Right lung (tissue), 10 donors: ENCODE measurements at places on chromosomes 2 and 18. TPM values are rescaled to one million over a fixed set of nuclear protein-coding genes. Genes with fewer than 3 reads are reported as not detected.
A peak's percentile ranks its signal among the peaks of the same experiment; 100 is the strongest.

The IL1RN gene
- 1.2 TPM for polyA plus RNA-seq

The HOXD13 gene
- polyA plus RNA-seq: not detected

The POTEC gene
- polyA plus RNA-seq: not detected

The SERPINB5 gene
- polyA plus RNA-seq: not detected

The ADD2 gene
- 7.0 TPM for polyA plus RNA-seq

The FHOD3 gene
- 2.5 TPM for polyA plus RNA-seq

DNA sequence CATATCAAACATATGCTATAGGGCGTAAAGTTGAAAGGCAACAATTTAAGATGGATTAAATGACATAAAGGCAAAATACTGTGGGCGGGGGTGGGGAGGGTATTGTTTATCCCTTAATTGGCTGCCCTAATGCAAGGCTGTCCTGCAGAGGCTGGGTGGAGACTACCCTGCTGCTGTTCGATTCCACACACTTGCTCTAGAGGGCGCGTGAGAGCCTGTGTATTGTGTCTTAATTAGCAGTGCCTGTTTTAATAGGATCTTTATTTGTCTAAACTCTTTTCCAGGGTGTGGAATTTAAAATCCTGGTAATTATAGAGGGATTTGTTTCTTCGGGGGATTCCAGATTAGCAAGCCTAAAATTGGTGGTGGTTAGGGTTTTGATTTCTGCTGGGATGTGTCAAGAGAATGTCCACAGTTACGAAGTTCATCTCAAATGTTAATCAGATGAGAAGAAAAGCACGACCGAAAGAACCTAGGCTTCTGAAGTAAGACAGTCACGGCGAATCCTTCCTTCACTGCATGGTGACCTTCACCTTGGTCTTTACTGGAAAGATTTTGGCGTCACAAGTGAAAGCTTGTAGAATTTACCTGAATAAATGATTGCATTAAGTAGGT lies 103.5 kb upstream of the MAP3K20 start:
- DNase-seq: no peak

GRCh38 chr18:7414459-7414858 lies 152.7 kb upstream of the PTPRM start:
- no peak for DNase-seq

- no peak for DNase-seq
These were observed 225.9 kb upstream of the MGAT5 start for GRCh38 chr2:134027980-134028379.

GRCh38 chr2:168185583-168186274 lies 61.7 kb downstream of the STK39 start:
- DNase-seq: no peak

DNA sequence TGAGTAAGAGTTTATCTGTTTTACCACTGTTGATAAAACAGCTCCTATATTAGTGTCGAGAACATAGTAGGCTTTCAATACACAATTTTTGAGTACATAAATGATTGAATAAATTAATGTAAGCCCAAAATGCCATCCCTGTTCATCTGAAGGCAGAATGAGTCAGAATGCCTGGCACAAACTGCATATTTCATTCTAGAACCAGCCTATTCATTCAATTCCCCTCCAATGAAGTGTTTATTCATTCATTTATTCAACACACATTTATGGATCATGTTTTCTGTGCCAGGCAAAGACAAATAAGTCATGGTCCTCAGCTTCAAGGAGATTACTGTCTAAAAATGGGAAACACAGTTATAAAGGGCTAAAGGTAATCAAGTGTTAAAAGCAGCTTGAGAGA lies 22.8 kb upstream of the LCLAT1 start:
- no peak for DNase-seq

DNA sequence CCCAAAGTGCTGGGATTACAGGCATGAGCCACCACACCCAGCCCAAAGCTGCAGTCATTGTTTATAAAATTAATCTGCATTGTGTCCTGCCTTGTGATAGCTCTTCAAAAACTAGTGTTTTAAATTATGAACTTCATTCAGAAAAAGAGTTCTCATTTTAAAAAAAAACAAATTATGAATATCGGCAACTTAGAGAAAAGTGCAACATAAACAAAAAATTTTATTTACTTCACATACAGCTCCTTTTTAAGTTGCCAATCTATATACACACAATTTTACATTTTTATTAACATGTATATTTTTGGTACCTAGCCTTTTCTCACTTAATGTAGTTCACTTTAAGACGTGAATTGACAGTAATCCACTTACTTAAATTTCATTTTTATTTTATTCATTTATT lies 46.9 kb downstream of the GEMIN6 start:
- no peak for DNase-seq

DNA sequence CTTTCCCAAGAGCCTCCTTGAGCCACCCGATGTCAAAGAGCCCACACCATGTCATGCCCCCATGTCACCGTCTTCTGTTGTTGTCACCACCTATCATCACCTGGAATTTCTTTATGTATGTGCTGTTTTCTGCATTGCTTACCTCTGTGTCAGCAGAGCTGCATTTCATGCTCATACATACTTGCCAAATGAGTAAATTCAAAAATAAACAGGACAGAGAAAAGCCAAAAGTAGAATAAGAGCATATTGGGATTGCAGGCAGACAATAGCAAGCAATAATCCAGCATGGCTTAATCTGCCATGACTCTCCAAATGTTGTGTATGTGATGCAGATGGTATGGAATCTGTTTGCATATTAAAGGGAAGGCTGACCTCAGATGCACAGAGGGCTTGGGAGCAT lies 15.3 kb upstream of the RGPD4 start:
- no peak for DNase-seq

GRCh38 chr2:2848621-2849333 lies 517.7 kb upstream of the MYT1L start:
- DNase-seq: peak; percentile 28

DNA sequence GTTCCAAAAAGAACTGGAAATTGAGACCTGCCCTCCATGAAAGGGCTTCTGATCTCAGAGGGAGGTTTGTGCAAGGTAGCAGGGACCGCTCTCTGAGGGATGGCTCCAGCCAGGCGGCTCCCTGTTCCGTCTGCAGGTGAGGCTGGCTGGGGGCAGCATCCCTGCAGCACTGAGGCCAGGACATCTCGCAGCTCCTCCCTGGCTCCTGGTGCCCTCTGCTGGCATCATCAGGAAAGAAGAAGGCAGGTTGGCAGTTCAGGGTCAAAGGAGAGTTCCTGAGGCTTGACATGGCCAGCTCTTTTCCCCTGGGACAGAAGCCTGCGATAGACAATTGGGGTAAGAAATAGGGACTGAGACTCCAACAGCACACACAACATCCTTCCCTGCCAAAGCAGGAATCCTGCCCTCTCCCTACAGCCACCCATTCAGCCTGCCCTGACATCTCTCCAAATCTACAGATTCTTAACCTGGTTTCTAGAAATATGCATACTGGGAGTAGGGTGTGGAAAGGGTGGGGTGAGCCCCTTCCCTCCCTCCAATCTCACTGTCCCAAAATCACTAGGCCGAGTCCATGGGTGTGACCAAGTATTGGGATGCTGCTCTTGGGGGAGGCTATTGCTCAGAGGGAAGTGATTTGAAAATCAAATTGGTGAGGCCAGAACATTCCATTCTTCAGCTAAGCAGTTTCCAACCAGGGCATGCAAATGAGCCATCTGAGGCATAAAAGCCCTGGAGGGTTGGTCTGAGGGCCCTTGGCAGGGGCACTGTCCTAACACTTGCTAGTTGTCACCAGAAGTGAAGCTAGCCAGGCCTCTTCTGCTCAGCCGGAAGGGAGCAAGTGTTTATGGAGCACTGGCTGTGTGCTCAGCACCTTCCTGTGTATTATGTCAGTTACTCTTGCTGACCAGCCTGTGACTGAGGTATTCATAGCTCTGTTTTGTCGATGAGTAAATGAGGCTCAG lies 185.4 kb downstream of the TFCP2L1 start:
- no peak for DNase-seq

- DNase-seq: peak; percentile 39
These were observed 77.2 kb upstream of the NFU1 start for GRCh38 chr2:69514406-69514805.

DNA sequence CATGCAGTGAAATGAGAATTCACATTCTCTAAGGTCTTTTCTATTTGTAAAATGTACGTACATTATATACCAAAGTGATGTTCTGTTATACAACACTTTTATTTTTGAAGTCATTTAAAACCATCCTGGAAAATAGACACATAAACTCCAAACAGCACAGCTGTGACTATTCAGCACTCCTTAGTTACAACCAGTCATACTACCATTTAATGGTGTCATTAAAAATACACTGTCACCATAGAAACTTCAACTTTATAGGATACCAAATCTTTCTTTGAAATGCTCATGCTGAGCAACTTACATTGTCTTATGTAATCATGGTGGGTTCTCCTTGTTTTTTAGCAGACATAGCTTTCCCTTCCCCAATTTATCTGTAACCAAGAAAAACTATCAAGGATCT lies 85.3 kb downstream of the METTL4 start:
- peak; percentile 38 for DNase-seq
